ENCODE measurements at places on chromosomes 6 and 20. TPM values are rescaled to one million over a fixed set of nuclear protein-coding genes. Genes with fewer than 3 reads are reported as not detected.
A peak's percentile ranks its signal among the peaks of the same experiment; 100 is the strongest.

DNA sequence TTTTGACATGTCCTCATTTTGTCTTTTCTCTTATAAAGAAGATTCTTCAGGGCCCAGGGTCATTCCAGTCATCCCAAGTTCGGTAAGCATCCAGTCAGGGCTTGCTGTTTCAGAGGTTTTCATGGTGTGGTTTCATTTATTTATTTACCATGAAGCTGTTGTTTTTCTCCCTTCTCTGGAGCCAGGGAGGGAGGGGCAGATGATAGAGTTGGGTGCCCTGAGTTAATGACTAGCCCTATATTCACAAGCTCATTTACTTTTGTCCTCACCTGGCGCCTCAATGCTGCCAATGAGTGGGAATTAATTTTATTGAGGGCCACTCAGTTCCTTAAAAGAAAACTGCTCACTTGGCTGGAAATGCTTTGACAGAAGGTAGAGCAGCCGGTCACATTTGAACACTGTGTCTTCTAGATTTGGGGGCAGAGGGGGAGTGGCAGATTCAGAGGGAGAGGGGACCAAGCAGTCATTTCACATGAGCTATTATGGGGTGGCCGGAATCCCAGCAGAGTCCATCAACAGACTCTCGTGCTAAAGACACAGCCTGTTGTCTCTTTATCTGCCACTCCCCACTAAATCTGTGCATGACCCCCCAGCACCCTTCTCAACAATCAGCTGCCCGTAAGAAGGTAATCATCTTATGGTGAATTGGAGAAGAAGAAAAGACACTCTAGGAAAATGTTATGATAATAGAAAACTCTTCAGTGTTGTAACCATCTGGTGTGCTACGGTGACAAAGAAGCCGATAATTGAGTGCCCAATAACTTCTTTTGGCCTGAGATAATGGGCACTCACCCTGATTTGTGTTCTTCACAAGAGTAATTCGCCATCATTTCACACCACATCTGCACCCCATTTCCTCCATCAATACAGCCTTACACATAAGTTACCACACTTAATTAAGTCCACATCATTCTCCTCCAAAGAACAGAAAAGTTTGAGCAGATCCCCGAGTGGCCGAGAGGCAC lies 573.5 kb upstream of the JAG1 start:
- DNase-seq: no peak

ADGRF5 gene
- 37.9 TPM for total RNA-seq

DNA sequence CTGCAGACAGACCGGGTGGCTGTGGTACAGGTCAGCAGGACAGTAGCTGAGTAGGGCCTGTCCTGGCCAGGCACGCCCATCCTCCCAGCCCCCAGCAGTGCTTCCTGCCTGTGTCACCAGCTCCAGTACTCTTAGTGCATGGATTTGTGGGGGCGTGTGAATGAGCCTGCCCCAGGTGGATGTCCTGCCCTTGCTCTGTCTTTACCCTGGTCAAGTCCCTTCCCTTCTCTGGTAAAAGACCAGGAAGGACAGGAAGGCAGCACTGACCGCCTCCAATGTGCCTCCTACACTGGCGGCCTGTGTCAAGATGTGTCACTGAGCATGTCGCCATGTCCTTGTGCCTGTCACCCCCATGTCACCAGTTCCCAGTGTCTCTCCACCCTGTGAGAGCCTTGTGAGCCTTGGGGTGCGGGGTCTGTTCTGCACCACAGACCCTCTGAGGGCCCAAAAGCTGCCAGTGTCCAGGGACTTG lies 11.9 kb downstream of the TEAD3 start:
- no peak for DNase-seq

- no peak for DNase-seq
Measured at GRCh38 chr20:7346562-7346961, 579.1 kb downstream of the BMP2 start.

GNAS-AS1 gene
- total RNA-seq: 0.58 TPM

MAK gene
- total RNA-seq: not detected

APOM gene
- total RNA-seq: 0.97 TPM

TSPO2 gene
- not detected for total RNA-seq

DNA sequence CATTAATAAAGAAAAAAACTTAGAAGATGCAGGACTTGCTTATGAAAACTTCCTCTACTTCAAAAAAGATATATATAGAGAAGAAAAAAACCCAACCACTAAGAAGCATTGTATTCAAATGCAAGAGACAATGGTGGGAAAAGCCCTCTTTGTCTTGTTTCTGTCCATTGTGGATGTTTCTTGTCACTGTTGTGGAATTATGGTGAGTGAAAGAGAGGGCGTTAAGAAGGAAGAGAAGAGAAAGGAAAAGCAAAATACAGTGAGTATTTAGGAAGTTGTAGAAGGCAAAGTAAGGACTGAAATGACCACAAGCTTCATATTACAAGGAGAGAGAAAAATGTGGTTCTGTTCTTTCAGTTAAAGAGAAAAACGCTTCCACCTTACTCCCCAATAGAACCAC lies 14.1 kb upstream of the THBD start:
- DNase-seq: peak; percentile 80

HAO1 gene
- total RNA-seq: not detected
